ENCODE measurements at places on chromosomes 12 and 14. TPM values are rescaled to one million over a fixed set of nuclear protein-coding genes. Genes with fewer than 3 reads are reported as not detected.

GRCh38 chr14:105158794-105159193 lies 9.8 kb downstream of the JAG2 start:
- DNase-seq = no peak

EPS8 gene
- 33.9 TPM for polyA plus RNA-seq

DEGS2 gene
- 25.1 TPM for polyA plus RNA-seq

GRCh38 chr12:19227880-19228210 lies 98.3 kb downstream of the PLEKHA5 start:
- no peak for DNase-seq

SERPINA5 gene
- polyA plus RNA-seq = 522 TPM

- DNase-seq = no peak
Measured at GRCh38 chr12:128450810-128451209, 183.8 kb downstream of the TMEM132C start.

- peak; percentile 68 for DNase-seq
Measured at GRCh38 chr12:24378548-24379407, 429.3 kb upstream of the SOX5 start.

TMPRSS12 gene
- not detected for polyA plus RNA-seq

CARMIL3 gene
- polyA plus RNA-seq = 1.5 TPM

- no peak for DNase-seq
Measured at GRCh38 chr12:96989916-96990315, 82.9 kb downstream of the NEDD1 start.

KRT73 gene
- polyA plus RNA-seq = not detected

GRCh38 chr12:122184517-122184916 lies 1.6 kb downstream of the LRRC43 start:
- DNase-seq = no peak

Measured in kidney (tissue), 22 donors.